Stimulated activated CD4-positive, alpha-beta T cell treated with anti-CD3 and anti-CD28 coated beads, Interleukin-12 subunit alpha, Interleukin-12 subunit beta, amount 100 ng/mL, for 48 hours (primary cell): ENCODE measurements at places on chromosomes 12 and 14.

DNA sequence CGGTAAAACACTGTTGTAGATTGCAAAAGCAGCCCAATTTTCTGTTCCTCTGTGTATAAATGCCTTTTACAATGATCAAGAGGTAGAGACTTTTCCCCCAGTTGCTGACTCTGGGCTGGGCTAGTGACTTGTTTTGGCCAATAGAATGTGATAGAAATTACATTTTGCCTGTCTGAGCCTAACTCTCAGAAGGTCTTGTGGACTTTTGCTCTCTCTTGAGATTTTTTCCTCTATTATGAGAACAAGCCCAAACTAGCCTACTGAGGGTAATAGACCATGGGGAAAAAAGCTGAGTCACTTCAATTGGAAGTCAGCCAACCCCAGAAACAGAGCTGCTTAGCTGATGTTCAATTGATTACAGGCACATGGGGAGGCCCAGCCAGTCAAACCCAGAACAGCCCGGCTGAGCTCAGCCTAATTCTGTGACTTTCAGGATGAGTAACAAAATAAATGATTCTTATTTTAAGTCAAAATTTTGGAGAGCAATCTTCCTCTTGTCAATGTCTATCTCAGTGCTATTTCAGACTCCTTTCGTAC, 61.4 kb downstream of the MYF5 start:
- DNase-seq = peak; percentile 20

- DNase-seq = no peak
These were observed 73.4 kb downstream of the DUSP6 start for GRCh38 chr12:89278862-89279261.

DNA sequence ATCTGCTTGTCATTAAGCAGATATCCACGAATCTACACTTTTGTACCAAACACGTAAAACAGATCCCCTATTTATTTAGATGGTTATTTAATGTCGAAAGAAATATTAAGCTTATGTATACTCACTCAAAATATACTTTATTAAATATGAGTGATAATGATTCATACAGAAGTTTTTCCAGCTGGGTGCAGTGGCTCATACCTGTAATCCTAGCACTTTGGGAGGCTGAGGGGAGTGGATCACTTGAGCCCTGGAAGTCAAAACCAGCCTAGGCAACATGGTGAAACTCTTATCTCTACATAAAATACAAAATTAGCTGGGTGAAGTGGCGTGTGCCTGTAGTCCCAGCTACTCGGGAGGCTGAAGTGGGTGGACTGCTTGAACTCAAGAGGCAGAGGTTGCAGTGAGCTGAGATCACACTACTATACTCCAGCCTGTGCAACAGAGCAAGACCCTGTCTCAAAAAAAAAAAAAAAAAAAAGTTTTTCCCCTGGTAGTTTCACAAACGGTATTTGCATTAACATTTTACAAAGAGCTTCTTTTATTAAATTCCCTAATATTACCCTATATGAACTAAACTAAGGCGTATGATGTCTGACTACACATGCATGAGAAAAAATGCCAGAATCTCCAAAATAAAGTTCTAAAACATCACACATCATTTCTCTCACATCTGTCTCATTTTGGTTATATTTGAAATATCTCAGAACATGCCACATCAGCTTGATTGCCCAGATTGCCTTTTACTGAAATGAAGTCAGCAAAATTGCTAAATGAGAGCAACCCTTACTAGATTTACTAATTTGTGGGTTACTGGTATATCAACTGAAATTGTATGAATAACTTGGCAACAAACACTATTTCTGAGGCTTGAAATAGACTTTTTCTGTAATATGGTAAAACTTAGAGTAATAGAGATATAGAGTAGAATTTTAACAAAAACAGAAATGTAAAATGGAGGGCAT, 74.9 kb downstream of the PAWR start:
- no peak for DNase-seq

- DNase-seq = no peak
These were observed 1.8 kb upstream of the RAB5B start for GRCh38 chr12:55972042-55972441.

DNA sequence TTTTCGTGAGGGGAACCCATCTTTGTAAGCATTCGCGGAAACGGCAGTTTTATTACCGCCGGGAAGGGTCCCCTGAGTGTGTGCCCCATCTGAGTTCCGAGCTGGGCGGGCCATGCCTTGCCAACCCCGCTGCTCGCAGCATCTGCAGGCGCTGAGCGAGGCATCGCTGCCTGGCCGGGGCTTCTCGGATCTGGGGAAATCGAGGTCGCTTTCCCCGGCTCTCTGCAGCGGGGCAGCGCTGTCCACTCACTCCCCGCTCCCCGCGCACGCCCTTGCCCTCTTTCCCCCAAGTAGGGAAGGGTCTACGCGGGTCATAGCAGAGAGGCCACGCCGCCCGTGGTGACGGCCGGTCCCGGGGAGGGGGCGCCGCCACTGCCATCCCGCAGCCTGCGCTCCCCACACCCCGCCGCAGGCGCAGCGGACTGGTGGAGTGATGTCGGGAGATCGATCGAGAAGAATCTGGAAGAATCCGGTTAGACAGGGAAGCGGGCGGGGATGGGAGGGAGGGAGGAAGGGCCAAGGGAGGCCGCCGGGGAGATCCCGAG, 507 bp upstream of the FKBP4 start:
- no peak for DNase-seq

DNA sequence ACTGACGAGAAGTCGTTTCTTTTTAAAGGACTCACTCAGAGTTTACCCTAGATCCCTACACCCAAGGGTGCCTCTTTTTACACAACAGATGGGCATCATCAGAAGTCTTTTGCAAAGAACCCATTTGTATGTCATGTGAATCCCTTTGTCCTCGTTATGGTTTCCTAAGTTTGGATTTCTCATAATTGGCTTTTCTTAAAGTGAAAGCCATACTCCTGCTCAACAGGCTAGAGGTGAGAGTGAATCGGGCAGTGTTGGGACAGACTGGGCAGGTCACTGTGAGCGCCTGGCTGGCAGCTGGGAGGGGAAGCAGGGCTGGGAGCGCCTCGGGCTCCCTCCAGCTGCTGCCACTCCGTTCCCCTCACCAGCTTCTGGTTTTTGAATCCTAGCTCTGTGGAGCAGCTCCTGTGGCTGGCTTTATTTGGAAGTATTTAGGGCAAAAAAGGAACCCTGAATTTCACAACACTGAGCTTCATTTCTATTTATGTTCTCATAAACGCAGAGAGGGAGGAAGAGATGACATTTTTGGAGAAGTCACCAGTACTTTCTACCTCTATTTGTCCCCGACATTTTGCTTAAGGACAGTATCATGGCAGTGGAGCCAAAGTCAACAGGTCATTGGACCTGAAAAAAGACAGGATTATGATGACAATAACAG, 63.8 kb upstream of the ACTN1 start:
- DNase-seq = no peak

DNA sequence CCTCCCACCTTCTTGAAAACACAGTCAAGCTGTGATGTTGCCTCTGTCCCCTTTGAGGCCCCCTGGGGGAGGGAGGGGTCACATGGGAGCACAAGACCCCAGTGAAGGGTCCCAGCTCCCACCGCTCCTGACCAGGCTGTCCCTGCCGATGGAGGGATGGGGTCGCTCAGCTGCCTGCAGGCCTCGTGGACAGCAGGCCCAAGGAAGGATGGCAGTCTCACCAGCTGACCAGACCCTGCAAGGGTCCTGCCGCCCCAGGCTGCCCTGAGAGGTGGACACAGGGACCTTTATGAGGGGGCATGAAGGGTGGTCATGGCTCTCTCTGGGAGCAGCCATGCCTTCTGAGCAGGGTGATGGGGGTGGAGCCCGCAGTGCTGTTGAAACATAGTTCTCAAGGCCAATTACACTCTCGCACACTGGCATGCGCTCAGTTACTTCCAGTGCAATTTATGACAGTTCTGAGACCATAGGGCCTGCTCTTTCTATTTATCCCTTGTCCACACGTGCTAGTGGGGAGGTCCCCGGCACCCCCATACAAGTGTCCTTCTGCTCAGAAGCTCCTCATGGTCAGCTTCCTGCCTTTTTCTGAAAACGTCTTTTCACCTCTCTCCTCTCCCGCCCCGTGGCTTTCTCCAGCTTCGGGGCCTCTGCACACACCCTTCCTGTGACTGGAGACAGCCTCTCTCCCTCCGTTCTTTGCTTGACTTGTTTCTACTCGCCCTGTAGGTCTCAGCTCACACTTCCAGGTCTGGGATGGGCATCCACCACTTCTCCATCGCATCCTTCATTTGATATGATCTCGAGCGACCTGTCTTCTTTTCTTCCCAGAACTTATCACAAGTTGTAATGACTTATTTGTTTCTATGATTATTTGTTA, 313.1 kb downstream of the ADGRD1 start:
- no peak for DNase-seq

DNA sequence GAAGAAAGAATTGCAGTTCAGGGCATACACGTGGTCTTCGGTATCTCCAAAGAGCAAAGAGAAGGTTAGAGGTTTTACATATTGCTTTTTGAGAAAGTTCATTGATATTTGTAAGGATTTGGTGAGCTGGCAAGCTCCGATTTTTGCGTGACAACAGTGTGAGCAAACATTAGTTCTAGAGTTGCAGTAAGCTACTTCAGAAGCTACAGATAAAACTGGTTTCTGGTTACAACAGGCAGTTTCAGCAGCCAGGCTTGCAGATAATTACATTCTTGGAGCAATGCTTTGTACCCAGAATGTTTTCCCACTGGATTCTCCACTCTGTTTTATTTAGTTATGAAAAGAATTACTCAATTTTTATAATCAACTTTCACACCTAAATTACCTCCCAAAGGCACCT, 28.2 kb downstream of the KLRK1 start:
- DNase-seq = no peak

- DNase-seq = no peak
These were observed 5.0 kb downstream of the SLC22A17 start for GRCh38 chr14:23347406-23348296.

DNA sequence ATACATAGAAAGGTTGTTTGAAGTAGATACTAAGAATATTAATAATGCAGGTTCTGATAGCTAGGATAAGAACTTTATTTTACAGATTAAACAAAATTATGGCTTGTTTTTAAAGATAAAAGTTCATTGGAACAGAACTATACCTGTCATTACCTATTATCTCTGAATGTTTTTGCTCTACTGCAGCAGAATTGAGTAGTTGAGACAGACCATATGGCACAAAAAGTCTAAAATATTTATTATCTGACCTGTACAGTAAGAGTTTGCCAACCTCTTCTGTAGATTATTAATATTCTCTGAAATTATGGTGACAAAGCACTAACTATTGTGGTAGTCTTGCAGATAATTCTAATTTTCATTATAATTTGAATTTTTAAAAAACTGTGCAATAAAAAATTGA, 829.1 kb upstream of the MGAT4C start:
- no peak for DNase-seq

DNA sequence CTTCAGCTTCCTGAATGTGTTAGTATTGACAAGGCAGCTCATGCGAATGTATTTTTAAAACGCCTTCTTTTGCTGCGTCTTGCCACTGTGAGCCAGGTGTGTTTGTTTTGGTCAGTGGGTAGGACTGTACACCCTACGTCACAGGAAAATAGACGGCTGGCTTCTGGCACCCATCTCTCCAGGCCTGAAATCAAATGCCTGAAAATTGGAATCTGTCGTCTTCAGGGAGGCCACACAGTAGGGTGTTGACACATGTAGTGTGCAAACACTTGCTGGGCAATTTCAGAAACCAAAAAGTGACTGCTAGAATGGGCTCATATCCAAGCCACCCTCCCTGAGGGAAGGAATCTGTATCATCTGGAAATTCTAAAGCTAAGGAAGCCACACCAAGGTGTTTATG, 209.3 kb downstream of the TTC8 start:
- no peak for DNase-seq

- no peak for DNase-seq
These were observed 459.5 kb downstream of the RMST start for GRCh38 chr12:97921979-97922722.

- DNase-seq = no peak
These were observed 47.7 kb downstream of the MVK start for GRCh38 chr12:109621211-109621694.

- DNase-seq = no peak
These were observed 95.1 kb upstream of the NRXN3 start for GRCh38 chr14:78075033-78075432.

GRCh38 chr12:65878540-65878939, 54.3 kb downstream of the HMGA2 start:
- no peak for DNase-seq

- DNase-seq = no peak
These were observed 67.1 kb downstream of the GPR137C start for GRCh38 chr14:52619687-52620086.

- DNase-seq = no peak
These were observed 879.2 kb downstream of the AACS start for GRCh38 chr12:125944446-125944845.

- no peak for DNase-seq
These were observed 60.7 kb downstream of the NTF3 start for GRCh38 chr12:5492562-5492961.

DNA sequence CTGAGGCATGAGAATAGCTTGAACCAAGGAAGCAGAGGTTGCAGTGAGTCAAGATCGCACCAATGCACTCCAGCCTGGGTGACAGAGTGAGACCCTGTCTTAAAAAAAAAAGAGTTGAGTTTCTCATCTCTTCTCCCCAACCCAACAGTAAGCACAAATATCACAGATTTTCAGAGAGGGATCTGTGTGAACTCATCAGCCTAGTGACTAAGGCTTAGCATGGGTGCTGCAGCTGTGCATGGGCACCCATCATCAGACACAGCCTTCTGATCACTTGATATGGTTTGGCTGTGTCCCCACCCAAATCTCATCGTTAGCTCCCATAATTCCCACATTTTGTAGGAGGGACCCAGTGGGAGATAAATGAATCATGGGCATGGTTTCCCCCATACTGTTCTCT, 298.9 kb downstream of the PCNX1 start:
- DNase-seq = no peak

GRCh38 chr14:24986206-24986893, 63.6 kb downstream of the STXBP6 start:
- DNase-seq = no peak

DNA sequence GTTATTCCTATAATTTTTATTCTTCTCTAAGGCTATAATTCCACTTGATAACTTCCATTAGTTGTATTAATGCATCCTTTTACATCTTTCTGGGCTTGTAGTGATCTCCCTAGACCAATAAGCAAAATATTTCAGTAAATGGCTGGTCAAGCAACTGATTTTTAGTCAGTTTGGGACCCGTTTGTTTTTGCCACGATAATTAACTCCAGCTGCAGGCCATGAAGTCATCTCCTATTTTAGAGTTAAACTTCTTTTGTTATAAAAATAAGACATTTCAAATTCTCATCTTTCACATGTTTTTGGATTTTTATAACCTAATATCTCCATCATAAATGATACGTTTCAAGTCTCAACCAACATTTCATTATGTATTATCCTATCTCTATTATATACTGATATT, 49.4 kb downstream of the MAGOHB start:
- no peak for DNase-seq

- no peak for DNase-seq
These were observed 67.9 kb downstream of the TSPAN9 start for GRCh38 chr12:3145033-3145432.

DNA sequence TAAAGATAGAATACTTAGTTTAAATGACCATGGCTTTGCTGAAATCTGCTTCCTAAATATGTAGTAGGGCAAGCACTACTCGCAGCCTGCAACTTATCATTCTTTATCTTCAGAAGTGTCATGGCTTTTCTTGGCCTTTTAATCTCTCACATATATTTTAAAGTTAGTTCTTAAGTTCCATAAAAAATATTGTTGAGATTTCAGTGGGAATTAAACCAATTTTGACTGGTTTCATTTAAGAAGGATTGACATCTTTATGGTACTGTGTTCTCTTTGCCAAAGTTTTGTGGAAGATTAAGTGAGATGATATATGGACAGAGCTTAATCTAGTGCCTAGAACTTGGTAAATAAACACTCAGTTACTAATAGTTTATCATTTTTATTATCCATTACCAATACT, 56.7 kb downstream of the KIAA0586 start:
- no peak for DNase-seq

GRCh38 chr14:20440882-20441281, 4.9 kb upstream of the KLHL33 start:
- DNase-seq = no peak
